ENCODE measurements at places on chromosomes 5 and 9.

DNA sequence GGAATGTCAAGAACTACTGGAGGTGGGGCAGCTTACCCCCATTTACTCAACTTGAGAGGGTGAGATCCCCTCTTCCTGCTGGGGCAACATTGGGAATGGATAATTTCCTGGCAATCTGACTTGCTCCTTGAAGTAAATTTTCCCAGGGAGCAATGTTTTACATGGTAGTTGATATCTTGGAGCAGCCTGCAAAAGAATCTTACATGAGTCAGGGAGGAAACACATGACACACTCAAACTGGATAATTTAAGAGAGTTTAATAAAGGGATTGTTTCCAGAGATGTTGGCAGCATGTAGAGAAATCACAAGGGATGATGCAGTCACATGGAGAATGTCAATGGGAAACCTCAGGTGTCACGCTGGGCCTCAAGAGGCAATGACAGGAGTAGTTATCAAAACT is 212.5 kb downstream of the GAS1 start:
- DNase-seq, result peak; percentile 92

GRCh38 chr5:75729321-75729720 is 12.1 kb upstream of the POC5 start:
- no peak for DNase-seq

- DNase-seq, result peak; percentile 18
Observed at GRCh38 chr5:156208271-156208670, 118.7 kb upstream of the SGCD start.

DNA sequence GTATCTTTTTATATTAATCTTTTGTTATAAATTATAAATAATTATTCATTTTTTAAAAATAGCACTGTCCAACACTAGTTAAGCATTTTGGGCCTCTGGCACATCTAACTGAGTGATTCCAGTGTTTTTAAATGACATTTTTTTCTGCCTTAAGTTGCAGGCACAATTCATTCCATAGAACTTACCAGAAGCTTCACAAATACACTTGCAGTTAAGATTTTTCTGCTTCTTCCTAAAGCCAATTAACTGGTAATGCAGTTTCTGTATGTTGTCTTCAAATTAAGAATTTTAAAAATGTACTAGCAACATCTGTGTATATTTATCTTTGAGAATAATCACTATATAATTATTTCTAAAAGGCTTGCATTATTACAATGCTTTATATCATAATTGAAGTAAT is 11.2 kb upstream of the NFIB start:
- no peak for DNase-seq

DNA sequence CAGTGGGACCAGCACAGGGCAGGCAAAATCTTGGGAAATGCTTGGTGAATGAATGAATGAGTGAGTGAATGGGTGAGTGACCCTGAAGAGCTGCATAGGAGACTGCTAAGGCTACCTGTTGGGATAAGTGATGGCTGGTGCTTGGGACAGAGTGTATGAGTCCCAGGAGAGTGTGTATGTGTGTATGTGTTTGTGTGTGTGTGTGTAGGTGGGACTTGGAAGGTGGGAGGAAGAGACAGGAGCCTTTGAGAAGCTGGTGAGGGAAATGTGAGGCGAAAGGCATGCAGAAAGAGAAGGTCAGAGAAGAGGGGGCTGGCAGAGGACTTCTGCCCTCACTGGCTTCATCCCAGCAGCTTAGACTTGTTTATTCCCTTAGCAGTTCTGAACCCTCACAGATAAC is 33.3 kb upstream of the FOXE1 start:
- no peak for DNase-seq

GRCh38 chr5:114363837-114364236 is 2.0 kb downstream of the KCNN2 start:
- DNase-seq, result no peak

DNA sequence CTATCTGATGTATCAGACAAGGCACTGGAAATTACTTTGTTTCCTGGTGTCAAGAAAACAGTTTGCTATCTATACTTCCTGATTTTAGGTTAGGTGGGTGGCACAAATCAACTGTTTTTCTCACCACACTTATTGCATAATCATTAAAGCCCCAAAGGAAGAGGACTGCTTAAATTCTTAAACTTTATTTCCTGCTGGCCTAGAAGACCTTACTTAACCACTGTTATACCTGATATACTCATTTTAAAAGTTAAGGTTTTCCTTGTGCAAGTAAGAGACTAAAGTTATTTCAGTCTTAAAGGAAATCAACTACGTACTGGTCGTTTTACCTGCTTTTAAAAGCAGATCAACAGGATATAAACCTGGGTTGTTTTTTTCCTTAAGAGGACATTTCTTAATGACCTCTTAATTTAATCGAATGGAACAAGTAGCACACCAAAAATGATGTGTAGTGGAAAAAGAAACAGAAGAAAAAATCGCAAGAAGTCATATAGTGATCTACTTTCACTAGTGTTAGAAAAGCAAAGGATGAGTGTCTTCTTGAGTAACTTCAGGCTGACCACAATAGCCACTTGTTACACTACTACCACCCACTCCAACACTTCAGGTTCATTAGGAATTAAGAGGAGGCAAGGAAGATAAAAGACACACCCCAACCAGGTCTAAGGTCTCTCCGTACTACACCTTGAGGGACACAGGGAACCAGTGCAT is 974 bp downstream of the CLINT1 start:
- DNase-seq, result no peak

DNA sequence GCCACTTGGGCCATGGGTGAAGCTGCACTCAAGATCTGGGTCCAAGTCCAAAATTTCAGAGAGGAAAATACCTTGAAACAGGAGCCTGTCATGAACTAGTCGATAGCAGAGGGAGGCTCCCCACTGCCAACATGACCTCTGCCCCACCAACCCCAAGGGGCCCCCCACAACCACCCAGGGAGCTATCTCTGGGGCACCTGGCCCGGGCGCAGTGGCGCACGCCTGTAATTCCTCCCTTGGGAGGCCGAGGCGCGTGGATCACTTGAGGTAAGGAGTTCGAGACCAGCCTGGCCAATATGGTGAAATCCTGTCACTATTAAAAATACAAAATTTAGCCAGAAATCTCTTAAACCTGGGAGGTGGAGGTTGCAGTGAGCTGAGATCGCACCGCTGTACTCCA is 20.1 kb upstream of the HMCN2 start:
- DNase-seq, result no peak

GRCh38 chr9:87238545-87238944 is 259.1 kb upstream of the DAPK1 start:
- no peak for DNase-seq

- no peak for DNase-seq
Observed at GRCh38 chr9:31848505-31849285, 535.7 kb upstream of the ACO1 start.

DNA sequence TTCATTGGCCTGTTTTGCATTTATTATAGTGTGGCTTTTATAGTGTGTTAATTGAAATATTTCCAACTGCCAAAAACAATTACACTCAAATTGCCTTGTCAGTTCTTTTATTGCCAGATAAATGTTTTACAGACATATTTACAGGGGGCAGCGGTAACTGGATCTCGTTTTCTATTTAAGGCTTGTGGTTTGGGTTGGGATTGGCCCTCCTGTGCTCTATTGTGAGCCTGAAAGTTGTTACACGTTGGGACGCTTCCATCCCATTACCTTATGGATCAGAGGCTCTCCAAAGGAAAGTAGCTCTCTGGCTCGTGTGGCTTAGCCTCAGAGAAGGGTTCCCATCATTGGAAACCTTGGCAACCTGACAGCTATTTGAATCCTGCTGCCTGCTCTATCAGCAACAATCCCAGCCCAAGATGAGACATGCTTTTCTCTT is 20.8 kb downstream of the DNAI1 start:
- no peak for DNase-seq

- DNase-seq, result no peak
Observed at GRCh38 chr5:122730037-122730436, 44.8 kb upstream of the SNX2 start.

DNA sequence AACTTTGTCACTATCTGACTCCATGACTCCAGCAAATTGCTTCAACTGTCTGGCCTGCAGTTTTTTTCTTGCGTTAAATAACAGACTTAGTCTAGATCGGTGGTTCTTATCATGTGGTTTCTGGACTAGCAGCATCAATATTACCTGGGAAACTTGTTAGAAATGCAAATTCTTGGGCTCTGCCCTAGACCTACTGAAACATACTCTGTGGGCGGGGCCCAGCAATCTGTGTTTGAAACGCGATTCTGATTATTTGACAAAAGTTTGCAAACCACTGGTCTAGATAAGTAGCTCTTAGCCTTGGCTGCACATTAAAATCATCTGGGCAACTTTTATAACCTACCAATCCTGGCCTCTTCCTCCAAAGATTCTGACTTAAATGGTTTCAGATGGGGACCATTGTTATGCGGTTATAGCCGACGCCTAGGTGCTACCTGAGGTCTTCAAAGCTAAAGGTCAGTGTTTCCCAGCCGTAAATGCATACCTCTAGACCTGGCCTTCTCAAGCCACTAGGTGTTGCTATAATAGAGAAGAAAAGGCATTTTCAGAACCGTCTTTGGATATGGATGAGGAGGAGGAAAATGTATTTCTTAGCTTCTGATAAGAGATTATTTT is 74.0 kb downstream of the C9orf85 start:
- no peak for DNase-seq

- no peak for DNase-seq
Observed at GRCh38 chr9:26057050-26057449, 378.8 kb upstream of the TUSC1 start.

DNA sequence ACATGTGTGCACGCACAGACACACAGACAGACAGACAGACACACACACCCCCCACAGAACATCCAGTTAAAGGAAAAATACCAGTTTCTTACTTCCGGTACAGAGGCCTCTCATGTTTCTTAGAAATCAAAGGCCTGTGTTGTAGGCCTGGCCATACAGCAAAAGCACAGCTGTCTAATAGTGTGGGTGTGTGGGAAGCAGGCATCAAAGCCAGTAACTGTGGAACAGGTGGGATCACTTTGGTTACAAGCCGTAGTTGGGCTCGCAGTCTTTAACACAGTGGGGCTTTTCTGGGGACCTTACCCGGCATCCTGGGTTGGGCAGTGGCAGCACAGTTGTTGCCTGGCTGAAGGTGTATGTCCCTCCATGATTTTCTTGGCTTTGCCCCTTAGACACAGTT is 55.2 kb downstream of the FBXL7 start:
- no peak for DNase-seq

DNA sequence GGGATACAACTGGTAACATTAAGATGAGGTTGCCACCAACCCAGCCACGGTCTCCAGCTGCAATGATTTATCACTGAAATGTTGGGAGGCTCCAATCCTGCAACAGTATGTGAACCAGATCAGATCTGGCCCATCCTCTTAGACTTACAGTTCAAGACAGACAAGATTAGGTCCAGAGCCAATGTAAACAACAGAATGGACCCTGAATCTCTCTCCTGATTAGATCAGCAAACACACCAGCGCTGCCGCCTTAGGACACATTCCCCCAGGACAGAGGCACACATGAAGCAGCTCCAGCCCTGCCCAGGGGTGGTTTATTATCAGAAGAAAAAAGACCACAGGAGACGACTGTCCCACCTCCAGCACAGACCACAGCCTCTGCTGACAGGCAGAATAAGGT is 82.1 kb downstream of the SLIT3 start:
- DNase-seq, result peak; percentile 29

GRCh38 chr9:68762570-68762969 is 57.5 kb downstream of the PIP5K1B start:
- no peak for DNase-seq

- DNase-seq, result no peak
Observed at GRCh38 chr5:168415971-168416370, 70.3 kb upstream of the RARS1 start.

DNA sequence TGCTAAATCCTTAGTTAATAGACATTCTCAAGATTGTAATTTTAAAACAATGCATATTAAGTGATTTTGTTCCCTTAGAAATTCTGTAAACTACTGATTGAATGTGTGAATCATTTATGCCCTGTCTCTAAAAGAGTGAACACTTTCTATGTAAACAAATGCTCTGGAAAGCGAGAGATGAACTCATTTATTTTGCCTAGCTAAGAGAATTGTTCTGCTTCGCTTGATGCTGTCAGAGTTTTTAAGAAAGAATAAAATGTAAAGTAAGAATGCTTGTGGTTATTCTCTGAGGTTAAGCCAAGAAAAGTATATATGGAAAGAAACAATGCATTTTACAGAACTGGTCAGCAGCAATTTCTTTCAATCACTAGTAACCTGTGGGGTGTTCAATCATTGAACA is 347.4 kb upstream of the NUDT12 start:
- DNase-seq, result peak; percentile 22

- peak; percentile 63 for DNase-seq
Observed at GRCh38 chr5:158064334-158065123, 205.6 kb upstream of the CLINT1 start.

- DNase-seq, result no peak
Observed at GRCh38 chr9:109962215-109962614, 182.2 kb downstream of the PALM2AKAP2 start.

DNA sequence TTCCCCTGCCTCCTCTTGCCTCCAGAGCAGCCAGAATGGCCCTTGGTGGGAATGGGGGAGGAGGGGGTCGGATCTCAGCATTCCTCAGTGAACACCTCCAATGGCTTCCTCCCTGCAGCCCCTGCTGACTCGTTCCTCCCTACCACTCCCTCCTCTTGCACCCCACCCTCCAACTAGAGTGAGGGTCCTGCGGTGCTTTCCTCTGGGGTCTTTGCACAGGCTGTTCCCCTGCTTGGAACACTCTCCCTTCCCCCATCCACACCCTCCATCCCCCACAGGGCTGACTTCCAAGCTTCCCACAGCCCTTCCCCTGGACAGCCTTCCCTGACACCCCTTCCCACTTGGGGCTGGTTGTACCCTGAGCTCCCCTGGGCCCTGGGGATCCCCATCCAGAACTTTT is 70.4 kb upstream of the NEK6 start:
- no peak for DNase-seq

DNA sequence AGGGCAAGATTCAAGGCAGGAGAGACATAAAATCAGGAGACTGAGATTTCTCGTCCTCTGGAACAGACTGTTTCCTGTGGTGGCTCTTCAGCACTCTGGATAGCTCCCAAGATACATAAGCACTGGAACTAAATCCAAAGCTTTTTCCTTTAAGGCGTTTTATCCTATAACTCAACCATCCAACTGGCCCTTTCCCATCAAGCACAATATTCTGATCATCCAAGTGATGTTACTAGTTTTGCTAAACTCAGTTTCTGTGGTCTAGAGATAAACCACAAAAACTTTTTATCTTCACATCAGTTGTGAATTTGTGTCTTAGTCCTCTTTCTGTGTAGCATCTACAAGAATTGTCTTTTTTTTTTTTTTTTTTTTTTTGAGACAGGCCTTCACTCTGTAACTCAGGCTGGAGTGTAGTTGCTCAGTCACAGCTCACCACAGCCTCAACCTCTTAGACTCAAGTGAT is 299.4 kb downstream of the COX7C start:
- DNase-seq, result peak; percentile 54

DNA sequence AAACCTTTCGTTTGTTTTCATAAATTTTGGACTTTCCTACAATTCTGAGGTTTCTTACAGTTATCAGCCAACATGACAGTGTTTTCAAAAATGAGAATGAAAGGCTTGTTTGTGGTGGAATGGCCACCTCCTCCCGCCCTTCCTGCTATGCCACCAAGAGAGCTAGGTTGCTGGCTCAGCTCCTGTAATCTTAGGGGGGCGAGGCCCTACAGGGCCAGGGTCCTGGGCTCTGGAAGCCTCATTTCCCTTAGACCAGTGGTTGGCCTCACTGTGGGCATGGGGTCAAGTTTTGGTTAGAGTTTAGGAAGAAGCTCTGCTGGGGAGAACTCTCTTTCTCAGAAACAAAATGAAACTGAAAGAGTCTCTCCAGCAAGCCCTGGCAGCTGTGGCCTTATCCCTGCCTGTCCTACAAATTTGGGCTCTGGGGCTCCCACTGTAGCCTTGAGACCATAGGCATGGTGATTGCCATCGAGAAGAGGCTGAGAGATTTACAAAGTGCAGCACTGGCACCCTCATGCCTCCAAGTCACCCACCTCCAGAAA is 66.2 kb downstream of the IRX1 start:
- no peak for DNase-seq

Measured in fibroblast of skin of abdomen (primary cell).